Right hindlimb (tissue), 1 donor: ENCODE measurements at places on chromosomes 2 and 18.

DNA sequence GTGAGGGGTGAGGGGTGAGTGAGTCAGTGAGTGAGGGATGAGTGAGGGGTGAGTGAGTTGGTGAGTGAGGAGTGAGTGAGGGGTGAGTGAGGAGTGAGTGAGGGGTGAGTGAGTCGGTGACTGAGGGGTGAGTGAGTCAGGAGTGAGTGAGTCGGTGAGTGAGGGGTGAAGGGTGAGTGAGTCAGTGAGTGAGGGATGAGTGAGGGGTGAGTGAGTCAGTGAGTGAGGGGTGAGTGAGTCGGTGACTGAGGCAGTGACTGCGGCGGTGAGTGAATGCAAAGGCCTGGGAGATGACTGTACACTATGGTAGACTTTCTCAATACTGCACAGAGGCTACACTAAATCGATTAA lies 16.6 kb downstream of the THAP4 start:
- DNase-seq = no peak

DNA sequence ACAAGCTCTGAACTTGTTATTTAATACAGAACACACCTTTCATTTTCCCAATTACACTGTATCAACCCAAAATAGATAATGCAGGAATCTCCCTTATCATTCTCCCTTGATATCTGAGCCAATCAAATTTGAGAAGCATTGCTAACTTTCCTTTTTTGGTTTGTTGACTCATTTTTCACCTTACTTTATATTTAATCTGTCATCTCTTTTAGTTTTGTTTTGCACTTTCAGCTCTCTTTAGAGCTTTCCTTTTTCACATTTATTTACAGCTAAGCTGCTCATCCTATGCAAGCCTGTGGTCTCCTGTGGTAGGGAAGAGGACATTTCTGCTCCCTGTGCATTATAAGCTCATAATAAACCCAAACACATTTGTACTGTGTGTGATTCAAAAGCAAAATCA lies 50.1 kb downstream of the ITGAV start:
- no peak for DNase-seq

DNA sequence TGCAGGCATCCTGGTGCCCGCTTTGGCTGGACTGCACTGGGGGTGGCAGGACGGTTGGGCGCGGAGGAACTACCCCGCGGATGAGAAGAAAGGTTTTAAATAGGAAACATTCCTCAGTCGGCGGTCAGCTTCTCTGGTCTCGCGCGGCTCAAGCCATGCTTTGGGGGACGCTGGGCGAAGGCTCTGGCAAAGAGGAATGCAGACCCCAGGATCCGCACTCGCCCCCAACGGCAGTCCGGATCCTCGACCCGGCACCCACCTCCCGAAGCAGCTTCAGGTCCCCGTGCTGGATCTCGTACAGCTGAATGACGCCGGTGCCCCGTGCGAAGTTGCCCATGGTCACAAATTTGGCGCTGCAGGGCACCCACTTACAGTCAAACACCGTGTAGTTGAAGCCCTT lies 686 bp upstream of the PNO1 start:
- DNase-seq = no peak

- no peak for DNase-seq
Measured at GRCh38 chr2:21268878-21269224, 145.1 kb downstream of the TDRD15 start.

DNA sequence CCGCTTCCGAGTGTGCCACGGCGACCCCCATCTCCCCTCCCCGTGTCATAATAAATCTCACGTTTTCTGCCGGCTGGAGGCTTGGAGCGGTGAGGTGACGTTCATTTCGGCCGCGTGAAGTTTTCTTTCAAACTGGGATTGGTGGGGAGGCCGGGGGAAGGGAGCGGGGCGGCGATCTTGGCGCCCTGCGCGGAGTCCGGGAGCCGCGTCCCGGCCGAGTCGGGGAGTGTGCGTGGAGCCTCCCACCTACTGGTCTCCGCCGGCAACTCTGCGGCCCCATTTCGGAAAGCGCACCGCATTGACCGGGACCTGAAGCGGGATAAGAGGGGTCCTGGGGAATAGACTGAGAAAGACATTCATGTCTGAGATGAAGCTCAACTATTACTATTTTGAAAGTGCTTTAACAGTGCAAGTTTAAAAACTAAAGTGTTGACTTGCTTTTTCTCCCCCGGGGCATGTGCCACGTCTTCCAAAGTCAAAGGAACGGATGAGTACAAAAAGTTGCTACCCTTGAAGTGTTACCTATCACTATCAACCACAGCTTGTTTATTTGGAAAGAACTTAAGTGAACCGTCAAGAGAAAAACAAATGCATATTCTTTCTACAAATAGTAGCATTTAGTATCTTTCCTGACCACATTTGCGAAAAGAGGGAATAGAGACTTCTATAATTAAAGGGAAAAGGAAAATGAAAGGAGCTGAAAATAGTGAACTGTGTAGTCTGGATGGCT lies 818 bp upstream of the IKZF2 start:
- DNase-seq = peak; percentile 79

DNA sequence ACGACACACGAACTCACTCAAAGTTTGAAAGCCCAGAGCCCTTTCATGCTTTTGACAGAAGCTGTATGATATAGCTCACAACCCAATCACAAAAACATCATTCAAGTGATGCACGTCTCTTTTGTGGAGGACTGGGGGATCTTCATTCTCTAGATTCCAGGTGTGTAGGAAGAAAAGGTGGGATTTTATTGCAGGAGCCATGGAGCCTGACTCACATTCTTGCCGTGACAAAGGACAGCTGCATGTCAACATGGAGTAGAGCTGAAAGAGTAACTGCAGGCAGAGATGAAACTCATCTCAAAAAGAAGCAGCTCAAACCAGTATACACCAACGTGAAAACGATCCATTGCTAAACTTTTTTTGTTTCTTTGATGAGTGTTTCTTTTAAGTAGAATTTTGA lies 50.9 kb upstream of the PDE1A start:
- DNase-seq = no peak

DNA sequence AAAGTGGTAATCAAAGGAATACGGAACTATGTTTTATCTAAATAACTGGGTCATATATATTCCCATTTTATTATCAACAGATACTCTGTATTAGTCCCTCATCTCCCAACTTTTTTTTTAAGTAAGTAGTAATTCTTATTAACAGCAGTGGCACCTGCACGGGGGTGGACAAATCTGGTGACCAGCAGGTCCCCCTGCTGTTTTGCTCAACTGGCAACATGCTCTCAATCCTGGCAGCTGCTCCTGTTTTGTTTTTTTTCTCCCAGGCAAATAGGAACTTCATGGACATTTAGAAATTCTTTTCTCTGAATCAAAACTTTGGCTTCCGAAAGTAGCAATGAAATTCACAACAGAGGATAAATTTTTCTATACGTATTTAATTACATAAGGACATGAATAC lies 193.5 kb downstream of the SS18 start:
- no peak for DNase-seq
